ENCODE measurements at places on chromosomes 2 and 18. TPM values are rescaled to one million over a fixed set of nuclear protein-coding genes. Genes with fewer than 3 reads are reported as not detected.

Gene CFAP53
- total RNA-seq, result 0.34 TPM

- H3K27ac ChIP-seq, result no peak overlapping the region
- no peak overlapping the region for H3K4me3 ChIP-seq
- H3K36me3 ChIP-seq, result no peaks in the 10 kb centered on the region
- DNase-seq, result no peak
- H3K27me3 ChIP-seq, result no peaks in the 10 kb centered on the region
Observed at GRCh38 chr18:22282311-22283115, 113.1 kb downstream of the GATA6 start.

GRCh38 chr18:44779753-44780292 lies 99.1 kb downstream of the SETBP1 start:
- no peak overlapping the region for H3K27ac ChIP-seq

Gene SERPINB4
- 0.96 TPM for total RNA-seq

DNA sequence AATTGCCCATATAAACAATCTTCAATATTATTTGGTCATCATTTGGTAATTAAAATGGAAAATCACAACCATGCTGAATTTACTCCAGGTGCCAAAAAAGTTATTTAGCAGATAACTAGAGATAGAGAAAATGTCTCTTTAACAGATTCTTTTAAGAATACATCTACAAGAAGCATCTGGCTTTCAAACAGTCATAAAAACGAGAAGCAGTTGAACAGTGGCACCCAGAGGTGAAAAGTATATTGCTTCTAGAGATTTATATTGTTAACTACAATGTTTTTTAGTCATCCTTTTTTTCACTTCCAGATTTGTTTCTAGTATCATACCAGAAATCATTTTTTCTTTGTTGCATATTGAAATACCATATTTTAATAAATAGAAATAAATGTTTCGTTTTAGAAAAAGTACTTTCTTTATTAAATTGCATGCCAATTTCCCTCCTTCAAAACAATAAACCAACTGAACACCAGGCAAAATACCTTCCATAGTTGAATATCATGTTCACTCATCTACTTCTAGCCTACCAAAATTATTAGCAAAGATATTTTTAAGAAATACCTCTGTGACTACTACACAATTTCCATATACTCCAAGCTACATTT lies 65.4 kb upstream of the HNRNPA3 start:
- no peak overlapping the region for H3K27ac ChIP-seq
- no peak overlapping the region for H3K4me3 ChIP-seq
- 0 out of 2 replicates have a peak, but pooled peaks cover 2% of the 10 kb centered on the region for H3K27me3 ChIP-seq
- no peaks in the 10 kb centered on the region for H3K4me1 ChIP-seq
- no peak for DNase-seq

GRCh38 chr2:221345516-221345915 lies 226.6 kb downstream of the EPHA4 start:
- no peaks in the 10 kb centered on the region for H3K27me3 ChIP-seq
- DNase-seq, result no peak
- H3K4me1 ChIP-seq, result no peaks in the 10 kb centered on the region
- H3K4me3 ChIP-seq, result no peak overlapping the region
- no peaks in the 10 kb centered on the region for H3K36me3 ChIP-seq

Gene SETBP1
- 6.5 TPM for total RNA-seq

Gene SF3B6
- total RNA-seq, result 126 TPM

DNA sequence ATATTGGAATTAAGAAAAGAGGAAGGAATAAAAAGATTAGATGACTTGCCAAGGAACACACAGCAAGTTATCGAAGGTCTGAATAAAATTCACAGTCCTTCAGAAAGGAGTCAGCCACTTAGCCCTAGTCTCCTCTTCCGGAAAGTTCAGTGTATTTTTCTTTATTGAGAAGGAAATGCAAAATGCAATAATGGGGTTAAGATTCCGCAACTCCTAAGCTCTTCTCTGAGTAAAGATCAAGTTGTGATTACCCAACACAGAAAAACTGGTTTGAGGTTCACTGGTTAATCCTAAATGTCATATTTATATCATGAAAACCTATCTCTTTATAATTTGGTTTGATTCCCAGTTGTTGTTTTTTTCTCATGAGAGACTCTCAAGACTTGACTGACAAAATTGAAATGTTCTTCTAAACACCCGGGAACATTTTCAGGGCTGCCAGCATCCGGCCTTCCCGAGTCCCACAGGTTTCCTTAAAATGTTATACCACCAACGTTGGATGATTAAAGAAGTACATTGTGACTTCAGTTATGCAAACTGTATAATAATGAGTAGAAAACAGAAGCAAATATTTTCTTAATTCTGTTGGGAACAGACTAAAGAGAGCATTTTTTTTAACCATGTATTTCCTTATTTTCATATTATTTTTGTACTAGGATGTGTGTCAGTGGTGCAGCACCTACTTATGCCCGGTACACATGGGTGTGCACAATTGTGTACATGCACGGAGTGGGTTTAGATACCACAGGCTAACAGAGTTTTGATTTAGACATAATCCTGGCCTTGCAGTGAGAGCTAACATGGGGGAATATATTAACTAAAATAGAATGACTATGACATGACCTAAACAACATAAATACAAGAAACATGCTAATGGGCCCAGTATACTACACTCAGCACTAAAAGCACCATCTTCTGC lies 100.2 kb downstream of the STK39 start:
- H3K27ac ChIP-seq, result no peak overlapping the region
- no peak for DNase-seq
- H3K4me3 ChIP-seq, result no peak overlapping the region
- H3K27me3 ChIP-seq, result no peaks in the 10 kb centered on the region
- H3K4me1 ChIP-seq, result peaks cover 3% of the 10 kb centered on the region
- H3K36me3 ChIP-seq, result no peaks in the 10 kb centered on the region

DNA sequence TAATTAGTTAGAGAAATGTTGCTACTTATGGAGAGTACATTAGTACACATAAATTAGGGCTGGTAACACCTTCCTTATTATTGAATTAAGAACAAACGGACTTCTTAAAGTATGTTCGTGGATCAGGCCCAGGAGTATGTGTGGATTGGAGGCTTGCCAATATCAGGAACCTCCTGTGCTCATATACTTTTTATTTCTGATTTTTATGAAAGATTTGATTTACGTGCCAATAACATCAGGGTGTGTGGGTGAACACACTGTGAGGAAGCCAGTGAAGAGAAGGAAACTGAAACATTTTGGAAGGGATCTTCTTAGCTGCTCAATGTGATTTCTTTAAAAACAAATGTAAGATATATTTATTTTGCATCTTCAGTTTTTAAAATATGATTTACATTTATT lies 113.0 kb downstream of the EFEMP1 start:
- no peak overlapping the region for H3K27ac ChIP-seq
- H3K27me3 ChIP-seq, result no peaks in the 10 kb centered on the region
- no peak for DNase-seq
- H3K4me3 ChIP-seq, result no peak overlapping the region
- no peaks in the 10 kb centered on the region for H3K36me3 ChIP-seq
- H3K4me1 ChIP-seq, result 0 out of 2 replicates have a peak, but pooled peaks cover 3% of the 10 kb centered on the region

DNA sequence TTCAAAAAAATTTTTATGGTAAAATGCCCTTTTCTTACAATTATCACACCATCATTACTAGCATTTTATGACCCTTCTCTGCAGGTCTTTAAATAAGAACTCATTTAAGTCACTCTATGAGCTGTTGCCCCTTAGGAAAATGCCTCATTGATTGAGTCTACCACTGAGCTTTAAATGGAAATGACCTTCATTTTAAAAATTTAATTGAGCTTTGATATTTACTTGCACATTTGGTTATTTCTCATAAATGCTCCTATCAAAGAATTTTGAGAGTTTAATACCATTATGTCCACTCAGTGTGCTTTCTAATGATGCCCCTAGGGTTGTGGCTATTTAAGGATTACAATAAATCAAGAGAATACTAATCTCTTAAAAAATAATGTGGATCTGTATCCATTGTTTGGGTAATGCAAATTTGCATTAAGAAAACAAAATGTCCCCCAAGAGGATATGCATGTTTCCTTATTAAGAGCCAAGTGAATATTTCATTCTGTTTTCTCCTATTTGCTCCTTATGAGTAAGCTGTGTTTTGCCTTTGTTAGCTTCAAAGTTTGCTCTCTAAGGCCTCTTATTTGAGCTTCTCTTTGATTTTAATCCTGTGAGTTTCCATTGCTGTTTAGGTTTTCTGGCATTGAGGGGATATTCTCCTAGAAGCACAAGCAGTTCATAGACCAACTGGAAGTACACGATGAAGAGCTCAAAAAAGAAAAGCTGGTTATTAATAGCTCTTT lies 69.8 kb downstream of the CERS6 start:
- no peaks in the 10 kb centered on the region for H3K27me3 ChIP-seq
- no peak for DNase-seq
- H3K4me1 ChIP-seq, result peaks cover 12% of the 10 kb centered on the region
- no peak overlapping the region for H3K27ac ChIP-seq

Gene ATP6V1C2
- total RNA-seq, result 0.74 TPM

Gene CFC1
- 0.31 TPM for total RNA-seq

DNA sequence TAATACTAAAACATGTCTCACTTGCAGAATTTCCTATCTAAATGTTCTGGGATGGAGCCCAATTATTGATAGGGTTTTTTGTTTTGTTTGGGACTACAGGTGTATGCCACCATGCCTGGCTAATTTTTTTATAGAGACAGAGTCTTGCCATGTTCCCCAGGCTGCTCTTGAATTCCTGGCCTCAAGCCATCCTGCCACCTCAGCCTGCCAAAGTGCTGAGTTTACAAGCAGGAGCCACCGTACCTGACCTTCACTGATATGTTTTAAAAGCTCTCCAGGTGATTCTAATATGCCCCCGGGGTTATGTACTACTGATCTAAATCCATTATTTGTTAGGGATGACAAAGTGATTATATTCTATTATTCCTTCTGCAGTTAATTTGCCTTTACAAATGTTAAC lies 2.2 kb downstream of the ELAC1 start:
- H3K27ac ChIP-seq, result no peak overlapping the region
- H3K4me3 ChIP-seq, result peak overlapping the region; percentile 5
- peaks cover 2% of the 10 kb centered on the region for H3K4me1 ChIP-seq
- no peaks in the 10 kb centered on the region for H3K27me3 ChIP-seq
- no peak for DNase-seq

Gene IAH1
- total RNA-seq, result 19.8 TPM

GRCh38 chr18:47334966-47335365 lies 83.5 kb upstream of the SKOR2 start:
- no peaks in the 10 kb centered on the region for H3K4me1 ChIP-seq
- DNase-seq, result no peak
- no peaks in the 10 kb centered on the region for H3K27me3 ChIP-seq
- no peak overlapping the region for H3K27ac ChIP-seq

DNA sequence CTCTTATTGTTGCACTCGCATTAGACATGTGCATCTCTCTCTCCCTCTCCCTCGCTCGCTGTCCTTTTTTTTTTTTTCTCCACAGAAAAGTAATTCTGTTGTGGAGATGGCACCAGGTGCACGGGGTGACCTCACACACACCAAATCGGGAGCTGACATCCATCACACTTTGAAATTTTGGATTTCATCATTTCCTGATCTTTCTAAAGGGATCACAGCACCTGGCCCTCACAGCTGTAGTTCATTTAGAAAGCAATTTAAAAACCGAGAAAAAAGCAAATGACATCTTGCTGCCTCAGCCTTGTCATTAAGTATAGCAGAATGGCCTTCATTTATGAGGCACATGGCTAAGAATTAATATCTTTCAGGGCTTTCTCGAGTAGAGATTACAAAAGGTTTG lies 717.2 kb downstream of the RNF144A start:
- no peak overlapping the region for H3K27ac ChIP-seq
- H3K4me1 ChIP-seq, result no peaks in the 10 kb centered on the region
- H3K4me3 ChIP-seq, result no peak overlapping the region

DNA sequence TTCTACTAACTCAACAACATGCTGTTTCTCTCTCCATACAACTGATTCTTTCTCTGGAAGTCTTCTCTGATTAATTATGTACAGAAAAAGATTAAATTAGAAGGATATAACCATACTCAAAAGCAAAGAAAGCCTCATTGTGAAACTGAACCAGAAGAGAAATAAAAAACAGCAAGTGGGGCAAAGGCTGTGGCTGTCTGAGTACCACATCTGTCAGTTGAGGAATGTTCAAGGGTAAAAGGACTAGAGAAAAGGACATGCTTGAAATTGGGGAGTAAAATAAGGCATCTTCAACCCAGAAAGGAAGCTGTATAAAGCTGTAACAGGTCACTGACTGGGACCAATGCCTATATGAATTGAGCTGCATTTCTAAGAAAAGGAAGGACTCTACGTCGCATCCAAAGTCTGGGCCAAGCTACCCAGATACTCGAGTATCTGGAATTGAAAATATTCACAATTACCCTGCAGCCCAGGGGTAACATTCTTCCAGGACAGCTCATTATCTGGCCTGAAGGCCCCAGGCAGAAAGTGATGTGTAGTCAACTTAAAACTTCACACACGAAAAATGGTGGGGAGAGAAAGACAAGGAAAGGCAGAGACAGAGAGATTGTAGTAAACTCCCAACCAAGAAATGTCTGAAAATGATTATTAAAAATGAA lies 356.0 kb upstream of the GALNT5 start:
- H3K36me3 ChIP-seq, result no peaks in the 10 kb centered on the region
- no peaks in the 10 kb centered on the region for H3K4me1 ChIP-seq
- H3K27ac ChIP-seq, result no peak overlapping the region
- no peak overlapping the region for H3K4me3 ChIP-seq

Gene ABCB11
- total RNA-seq, result not detected

DNA sequence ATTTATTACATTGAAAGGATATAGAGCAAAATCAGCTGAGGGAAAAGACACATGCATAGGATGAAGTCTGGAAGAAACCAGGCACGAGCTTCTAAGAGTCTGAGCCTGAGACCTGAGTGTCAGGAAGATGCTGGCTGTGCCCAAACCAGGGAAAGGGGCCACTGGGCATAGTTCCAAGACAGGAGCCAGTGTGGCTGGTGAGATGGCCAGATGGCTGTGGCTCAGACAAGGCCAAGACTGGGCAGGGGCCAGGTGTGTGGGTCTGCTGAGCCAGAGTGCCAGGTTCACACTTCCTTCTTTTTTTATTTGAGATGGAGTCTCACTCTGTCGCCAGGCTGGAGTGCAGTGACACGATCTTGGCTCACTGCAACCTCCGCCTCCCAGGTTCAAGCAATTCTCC lies 95.5 kb upstream of the ATG16L1 start:
- DNase-seq, result no peak
- H3K27ac ChIP-seq, result no peak overlapping the region
- H3K4me3 ChIP-seq, result no peak overlapping the region
- H3K4me1 ChIP-seq, result no peaks in the 10 kb centered on the region
- H3K27me3 ChIP-seq, result no peaks in the 10 kb centered on the region

- no peaks in the 10 kb centered on the region for H3K27me3 ChIP-seq
- no peaks in the 10 kb centered on the region for H3K4me1 ChIP-seq
- no peak overlapping the region for H3K4me3 ChIP-seq
- H3K27ac ChIP-seq, result no peak overlapping the region
Observed at GRCh38 chr18:55100817-55101457, 141.7 kb upstream of the CCDC68 start.

- H3K27ac ChIP-seq, result no peak overlapping the region
- no peaks in the 10 kb centered on the region for H3K36me3 ChIP-seq
- peaks cover 4% of the 10 kb centered on the region for H3K4me1 ChIP-seq
Observed at GRCh38 chr2:151946899-151947812, 118.9 kb upstream of the ARL5A start.

Gene CCDC138
- 31.6 TPM for total RNA-seq

- DNase-seq, result no peak
- no peaks in the 10 kb centered on the region for H3K27me3 ChIP-seq
- no peak overlapping the region for H3K27ac ChIP-seq
- no peak overlapping the region for H3K4me3 ChIP-seq
- H3K36me3 ChIP-seq, result no peaks in the 10 kb centered on the region
Observed at GRCh38 chr2:85405201-85406059, 4.7 kb downstream of the CAPG start.

- H3K36me3 ChIP-seq, result no peaks in the 10 kb centered on the region
- no peak for DNase-seq
- H3K4me3 ChIP-seq, result no peak overlapping the region
- H3K27me3 ChIP-seq, result no peaks in the 10 kb centered on the region
Observed at GRCh38 chr2:239339241-239339640, 61.6 kb downstream of the HDAC4 start.

- no peaks in the 10 kb centered on the region for H3K36me3 ChIP-seq
- no peak overlapping the region for H3K4me3 ChIP-seq
- no peaks in the 10 kb centered on the region for H3K4me1 ChIP-seq
- DNase-seq, result no peak
Observed at GRCh38 chr2:197615016-197615652, 60.3 kb downstream of the RFTN2 start.

All from H1 (cell line).